Panc1 (cell line): ENCODE measurements at places on chromosomes 2 and 18. TPM values are rescaled to one million over a fixed set of nuclear protein-coding genes. Genes with fewer than 3 reads are reported as not detected.

THSD7B gene
- not detected for total RNA-seq

GRCh38 chr2:201880993-201881611 is 74.8 kb downstream of the CDK15 start:
- DNase-seq, result no peak

NOL4 gene
- total RNA-seq, result 1.1 TPM

DNA sequence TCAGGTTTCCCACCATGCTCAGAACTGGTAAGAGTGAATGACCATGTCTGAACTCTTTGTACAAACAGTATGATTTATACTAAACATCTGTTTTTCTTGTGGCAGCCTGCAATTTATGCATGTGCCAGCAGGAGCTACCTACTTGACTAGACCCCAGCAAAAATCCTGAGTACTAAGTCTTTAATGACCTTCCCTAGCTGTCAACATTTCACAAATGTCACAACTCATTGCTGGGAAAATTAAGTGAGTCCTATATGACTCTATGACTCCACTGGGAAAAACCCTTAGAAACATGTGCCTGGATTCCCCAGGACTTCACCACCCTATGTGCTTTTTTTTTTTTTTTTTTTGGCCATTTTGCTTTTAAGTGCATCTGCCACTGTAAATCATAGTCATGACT is 1225.8 kb downstream of the SUCLG1 start:
- no peak for DNase-seq

GRCh38 chr2:55761024-55761423 is 67.4 kb upstream of the PNPT1 start:
- DNase-seq, result no peak

CYP20A1 gene
- 19.8 TPM for total RNA-seq

- no peak for DNase-seq
Measured at GRCh38 chr2:236763857-236764256, 194.2 kb downstream of the ACKR3 start.

- DNase-seq, result no peak
Measured at GRCh38 chr18:77714716-77715115, 465.1 kb downstream of the GALR1 start.

- no peak for DNase-seq
Measured at GRCh38 chr2:218985325-218986091, 524 bp upstream of the FEV start.

- no peak for DNase-seq
Measured at GRCh38 chr18:12886498-12887126, 2.6 kb upstream of the PTPN2 start.

METAP1D gene
- 8.6 TPM for total RNA-seq

GRCh38 chr18:4004183-4004829 is 450.8 kb downstream of the DLGAP1 start:
- no peak for DNase-seq

DNA sequence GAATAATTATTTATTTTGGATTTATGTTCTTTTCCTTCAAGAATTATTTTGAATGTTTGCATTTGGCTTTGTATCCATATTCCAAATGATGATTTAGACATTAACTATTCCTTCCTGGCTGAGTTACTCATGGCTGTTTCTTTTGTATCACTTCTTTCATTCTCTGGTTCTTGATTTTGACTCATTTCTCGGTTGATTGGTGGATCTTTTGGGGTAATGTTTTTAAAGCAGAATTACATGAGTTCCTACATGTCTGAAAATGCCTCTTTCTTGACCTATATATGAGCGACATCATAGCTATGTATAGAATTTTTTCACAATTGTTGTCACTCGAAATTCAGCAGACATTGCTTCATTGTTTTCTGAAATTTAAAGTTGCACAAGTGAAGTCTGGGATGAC is 39.5 kb downstream of the CYP26B1 start:
- DNase-seq, result no peak

DNA sequence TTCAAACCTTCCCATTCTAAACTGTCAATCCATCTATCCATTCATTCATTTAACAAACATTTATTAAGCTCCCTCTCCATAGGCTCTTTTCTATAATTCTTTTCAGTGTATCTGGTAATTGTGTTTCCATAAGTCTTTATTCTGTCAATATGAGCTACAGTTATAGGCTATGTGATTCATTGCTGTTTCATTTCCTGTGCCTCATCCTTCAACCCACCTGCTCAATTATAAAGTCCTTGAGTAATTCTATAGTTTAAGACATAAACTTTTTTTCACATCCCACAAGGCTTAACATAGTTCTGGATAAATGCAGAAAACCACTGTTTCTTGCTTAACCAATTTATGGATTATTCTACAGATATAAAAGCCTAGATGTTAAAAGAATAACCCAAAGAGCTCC is 84.2 kb upstream of the PIK3C3 start:
- no peak for DNase-seq

DNA sequence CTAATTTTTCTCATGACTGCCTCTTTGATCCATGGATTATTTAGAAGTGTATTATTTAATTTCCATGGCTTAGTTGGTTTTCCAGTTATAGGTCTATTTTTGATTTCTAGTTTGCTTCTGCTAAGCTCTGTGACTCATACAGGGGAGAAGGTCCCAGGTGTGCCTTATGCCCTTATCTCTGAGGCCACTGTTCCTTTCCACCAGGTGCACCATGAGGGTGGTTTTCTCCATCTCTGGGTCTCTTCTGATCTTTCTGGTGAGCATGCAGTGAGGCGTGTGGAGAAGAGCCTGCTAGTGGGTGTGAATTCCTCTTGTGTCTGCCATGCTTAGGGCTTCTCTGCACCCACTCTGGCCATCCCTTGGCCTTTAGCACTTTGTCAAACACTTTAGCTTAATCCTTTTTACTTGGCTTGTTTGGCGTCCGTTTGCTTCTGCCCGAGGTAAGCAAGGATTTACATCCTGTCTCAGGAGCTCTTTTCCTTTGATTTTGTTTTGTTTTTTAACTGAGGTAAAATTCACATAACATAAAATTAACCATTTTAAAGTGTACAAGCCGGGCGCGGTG is 129.8 kb upstream of the ARL4C start:
- no peak for DNase-seq

GRCh38 chr18:79283929-79284328 is 111.8 kb upstream of the NFATC1 start:
- no peak for DNase-seq

GRCh38 chr2:235215248-235215647 is 263.4 kb downstream of the SH3BP4 start:
- DNase-seq, result no peak

DNA sequence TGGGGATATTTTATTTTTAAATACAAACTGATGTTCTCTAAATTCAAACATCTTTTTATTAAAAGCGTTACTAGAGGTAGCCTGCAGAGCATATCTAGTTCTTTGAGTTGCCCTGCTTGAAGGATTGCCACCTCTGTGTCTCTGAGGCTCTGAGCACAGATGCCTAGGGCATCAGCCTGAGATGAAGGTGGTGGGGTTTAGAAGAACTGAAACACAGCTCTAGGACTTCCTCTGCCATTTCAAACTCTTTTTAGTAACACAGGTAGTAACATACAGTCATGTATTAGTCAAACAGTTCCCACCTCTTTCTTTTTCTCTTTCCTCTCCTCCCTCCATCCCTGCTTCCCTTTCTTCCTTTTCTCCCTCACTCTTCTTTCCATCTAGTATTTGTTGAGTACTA is 57.6 kb downstream of the TTC21B start:
- no peak for DNase-seq

ANKRD62 gene
- total RNA-seq, result not detected

SLC9A4 gene
- total RNA-seq, result not detected
